ENCODE measurements at places on chromosomes 5 and 9.
A peak's percentile ranks its signal among the peaks of the same experiment; 100 is the strongest.

DNA sequence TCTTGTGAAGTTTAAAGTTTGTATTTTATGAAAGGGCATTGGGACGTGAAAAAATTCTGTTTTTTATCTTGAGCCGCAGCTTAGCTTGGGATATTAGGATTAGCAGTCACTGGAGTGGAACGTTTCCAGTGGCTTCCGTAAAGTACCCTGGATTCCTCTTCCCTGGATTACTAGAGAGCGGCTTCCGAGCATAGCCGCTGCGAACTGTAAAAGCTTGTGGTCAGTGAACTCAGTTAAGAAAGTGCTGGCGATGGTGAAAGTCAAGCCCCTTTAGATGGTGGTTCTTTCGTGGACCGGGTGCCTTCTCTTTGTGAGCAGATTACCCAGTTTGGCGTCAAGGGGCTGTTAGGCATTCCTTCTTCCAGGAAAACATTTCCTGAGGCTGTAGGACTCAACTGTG, 168.1 kb downstream of the KDM4C start:
- DNase-seq, result no peak

GRCh38 chr5:142825378-142826089, 55.4 kb downstream of the ARHGAP26 start:
- DNase-seq, result no peak

GRCh38 chr9:105282870-105283621, 38.6 kb downstream of the SLC44A1 start:
- no peak for DNase-seq

DNA sequence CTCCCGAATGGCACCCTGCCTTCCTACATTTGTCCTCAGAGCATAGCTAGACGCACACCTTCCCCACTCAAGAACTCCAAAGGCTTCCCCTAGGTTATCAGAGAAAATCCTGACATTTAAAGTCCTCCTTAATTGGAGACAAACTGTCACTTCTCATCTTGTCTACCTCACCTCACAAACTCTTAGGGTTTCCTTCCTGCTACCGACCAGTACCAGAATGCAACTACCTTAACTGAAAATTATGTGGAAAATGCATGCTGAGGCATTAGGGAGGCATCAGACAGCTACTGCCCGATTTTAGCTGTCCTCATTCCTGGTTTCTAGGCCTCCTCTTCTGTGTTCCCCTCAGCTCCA, 17.9 kb upstream of the TNIP1 start:
- DNase-seq, result no peak

- DNase-seq, result no peak
Measured at GRCh38 chr5:135353952-135354721, 44.9 kb downstream of the MACROH2A1 start.

DNA sequence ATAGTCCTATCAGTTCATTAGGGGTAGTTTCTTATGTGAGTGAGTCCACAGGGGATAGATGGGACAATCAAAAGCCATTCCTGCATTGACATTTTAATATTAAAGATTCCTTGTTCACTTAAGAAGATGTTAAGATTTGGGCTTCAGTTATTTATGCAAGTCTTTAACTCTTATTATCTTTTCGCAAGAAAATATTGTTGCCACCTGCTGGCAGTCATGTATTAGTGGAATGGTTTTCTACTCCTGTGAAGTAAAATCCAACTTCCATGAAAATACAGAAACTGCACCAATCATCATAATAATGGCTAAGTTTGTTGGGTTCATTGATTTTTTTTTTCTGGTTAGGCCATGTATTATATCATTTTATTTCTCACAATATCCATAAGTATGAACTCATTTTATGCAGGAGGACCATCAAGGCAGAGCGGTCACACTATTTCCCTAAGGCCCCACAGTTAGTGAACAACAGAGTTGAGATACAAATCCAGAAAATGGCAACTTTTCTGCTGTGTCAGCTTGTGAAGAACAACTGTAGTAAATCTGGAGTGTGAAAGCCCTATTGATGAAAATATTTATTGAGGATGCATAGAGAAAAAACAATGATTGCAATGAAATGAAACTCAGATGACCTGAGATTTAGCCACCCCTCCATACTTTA, 88.5 kb upstream of the TXNDC8 start:
- no peak for DNase-seq

- no peak for DNase-seq
Measured at GRCh38 chr9:72363236-72363635, 1.8 kb downstream of the ZFAND5 start.

GRCh38 chr5:138339464-138339863, 1.4 kb downstream of the FAM53C start:
- no peak for DNase-seq

DNA sequence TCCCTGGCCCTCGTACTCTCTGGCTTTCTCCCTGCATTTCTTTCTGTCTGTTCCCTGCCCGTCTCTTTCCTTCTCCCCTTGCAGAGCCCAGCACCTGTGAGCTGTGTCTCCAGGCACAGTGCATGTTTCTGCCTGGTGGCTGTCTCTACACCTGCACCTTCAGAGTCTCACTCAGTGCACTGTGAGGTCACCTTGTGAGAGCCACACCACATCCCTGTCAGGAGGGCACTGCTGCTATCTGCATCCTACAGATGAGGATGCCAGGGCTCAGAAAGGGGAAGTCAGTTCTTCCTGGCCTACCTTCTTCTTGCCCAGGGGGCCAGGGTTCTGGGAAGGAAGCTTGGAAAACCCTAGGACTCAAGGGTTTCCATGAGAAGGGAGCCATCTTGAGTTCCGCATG, 69.7 kb upstream of the NEURL1B start:
- no peak for DNase-seq

GRCh38 chr5:7094626-7095025, 301.3 kb upstream of the ADCY2 start:
- DNase-seq, result no peak

- no peak for DNase-seq
Measured at GRCh38 chr9:76004526-76004925, 114.1 kb downstream of the PCSK5 start.

- DNase-seq, result no peak
Measured at GRCh38 chr5:36646507-36647023, 40.2 kb downstream of the SLC1A3 start.

DNA sequence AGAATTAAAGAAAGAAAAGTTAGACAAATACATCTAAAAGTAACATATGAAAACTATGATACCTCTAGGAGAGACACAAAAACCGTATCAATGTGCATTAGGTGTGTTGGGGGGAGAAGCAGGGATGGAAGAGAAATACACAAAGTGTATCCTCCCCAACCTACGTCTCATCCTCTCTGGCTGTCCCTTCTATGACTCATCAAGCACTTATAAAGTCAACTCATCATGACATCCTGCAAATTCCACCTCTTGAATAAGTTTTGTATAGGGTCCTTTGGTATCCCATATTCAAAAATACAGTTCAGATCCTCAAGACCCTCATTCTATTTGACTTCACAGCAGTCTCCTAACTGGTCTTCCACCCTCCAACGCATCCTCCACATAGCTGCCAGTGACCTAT, 917.6 kb upstream of the DMAC1 start:
- DNase-seq, result no peak

- DNase-seq, result no peak
Measured at GRCh38 chr9:35452481-35452880, 37.4 kb upstream of the RUSC2 start.

GRCh38 chr5:135323701-135324132, 75.3 kb downstream of the MACROH2A1 start:
- DNase-seq, result no peak

- DNase-seq, result no peak
Measured at GRCh38 chr9:127007638-127008037, 93.1 kb downstream of the RALGPS1 start.

GRCh38 chr5:115050866-115051265, 118.8 kb downstream of the TRIM36 start:
- DNase-seq, result no peak

DNA sequence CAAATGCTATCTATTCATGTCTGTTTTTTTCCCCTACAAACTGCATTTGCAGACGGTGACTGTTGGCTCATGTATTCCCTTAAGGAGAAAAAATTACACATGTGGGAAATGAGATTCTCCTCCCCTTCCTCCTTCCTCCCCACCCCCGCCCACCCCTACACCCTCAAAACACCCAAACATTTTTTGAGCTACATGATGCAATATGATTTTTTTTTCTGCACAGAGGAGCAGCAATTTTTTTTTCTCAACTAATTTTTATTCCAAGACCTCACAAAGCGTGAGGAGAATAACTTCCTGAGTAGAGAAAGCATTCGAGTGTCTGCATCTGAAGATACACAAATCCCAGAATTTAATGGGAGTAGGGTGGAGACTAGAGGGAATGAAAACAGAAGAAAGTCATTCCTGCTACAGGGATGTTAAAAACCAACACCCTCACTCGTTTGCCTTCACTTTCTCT, 118.1 kb downstream of the PRDM6 start:
- no peak for DNase-seq

DNA sequence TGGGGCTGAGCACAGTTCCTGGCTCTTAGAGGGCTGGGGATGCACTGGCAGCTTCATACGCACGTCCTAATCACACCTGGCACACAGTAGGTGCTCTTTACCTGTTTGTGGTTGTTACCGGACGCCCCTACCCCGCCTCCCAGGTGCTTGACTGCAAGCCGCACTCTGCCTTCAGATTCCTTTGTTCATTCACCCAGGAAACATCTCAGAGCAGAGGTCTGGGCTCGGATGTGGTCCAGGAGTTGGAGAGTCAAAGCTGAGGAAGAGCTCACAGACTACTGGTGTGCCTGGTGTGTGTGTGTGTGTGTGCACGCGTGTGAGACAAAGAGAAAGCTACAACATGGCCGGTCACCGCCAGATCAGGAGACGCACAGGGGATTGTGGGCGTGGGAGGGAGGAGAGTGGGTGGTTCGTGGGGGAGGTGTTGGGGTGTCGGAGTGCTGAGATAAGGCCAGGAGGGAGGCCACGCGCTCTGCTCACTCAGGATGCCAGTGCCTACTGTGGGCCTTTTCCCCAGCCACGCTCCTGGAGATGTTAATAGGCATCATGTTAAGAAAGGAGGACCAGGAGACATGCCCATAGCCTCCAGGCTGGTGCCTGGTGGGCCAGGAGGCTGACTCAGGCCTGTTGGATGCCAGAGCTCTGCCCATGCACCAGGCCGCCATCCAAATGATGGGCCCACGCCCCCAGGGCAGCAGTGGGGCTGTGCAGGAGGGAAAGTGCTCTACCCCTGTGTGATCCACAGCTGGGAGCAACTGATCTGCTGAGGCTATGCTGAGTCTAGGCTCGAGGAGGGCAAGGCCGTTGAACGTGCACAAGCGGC, 39.9 kb downstream of the CRB2 start:
- DNase-seq, result no peak

- no peak for DNase-seq
Measured at GRCh38 chr9:37382161-37382981, 40.1 kb upstream of the GRHPR start.

- DNase-seq, result peak; percentile 79
Measured at GRCh38 chr5:159773062-159773924, 143.0 kb upstream of the ADRA1B start.

DNA sequence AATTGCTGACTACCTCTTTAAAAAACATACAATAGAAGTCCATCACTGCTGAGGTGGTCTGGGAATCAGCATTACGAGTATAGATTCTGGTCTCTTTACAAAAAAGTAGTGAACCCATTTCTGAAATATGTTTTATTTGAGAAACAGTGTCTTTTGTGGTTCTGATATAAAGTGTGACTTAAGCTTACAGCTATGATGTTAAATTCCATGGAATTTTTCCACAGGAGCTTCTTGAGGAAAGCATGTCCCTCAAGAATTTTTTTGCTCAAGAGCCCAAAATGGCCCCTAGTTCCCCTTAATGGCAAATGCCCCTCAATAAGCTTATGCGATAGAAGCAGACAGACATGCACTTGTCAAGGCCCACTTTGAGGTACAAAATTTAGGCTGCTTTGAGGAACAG, 265.7 kb downstream of the FAM170A start:
- no peak for DNase-seq

DNA sequence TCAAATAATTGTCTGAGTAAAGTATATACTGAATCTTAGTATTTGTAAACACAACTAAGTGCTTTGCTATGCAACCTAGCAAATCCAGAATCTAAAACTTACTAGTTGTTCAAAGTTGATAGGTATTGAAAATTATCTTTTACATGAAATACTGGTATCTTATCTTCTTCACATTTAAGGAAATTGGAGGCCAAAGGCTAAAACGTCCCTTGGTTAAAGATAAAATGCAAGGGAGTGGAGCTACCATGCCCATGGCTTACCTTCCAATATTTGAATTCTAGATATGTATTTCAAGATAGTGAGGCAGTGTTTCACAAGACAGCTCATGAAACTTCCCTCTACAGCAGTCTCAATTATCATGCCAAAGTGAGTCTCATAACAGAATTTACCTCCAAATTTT, 373.5 kb downstream of the KIAA0825 start:
- DNase-seq, result no peak

GRCh38 chr5:38023799-38024198, 184.0 kb upstream of the GDNF start:
- no peak for DNase-seq

GRCh38 chr9:101738566-101739183, at the start of gene GRIN3A:
TSS of gene GRIN3A (minus strand) at chr9:101738647. CDS start at chr9:101737979, 668 bp downstream.
- no peak for DNase-seq

DNA sequence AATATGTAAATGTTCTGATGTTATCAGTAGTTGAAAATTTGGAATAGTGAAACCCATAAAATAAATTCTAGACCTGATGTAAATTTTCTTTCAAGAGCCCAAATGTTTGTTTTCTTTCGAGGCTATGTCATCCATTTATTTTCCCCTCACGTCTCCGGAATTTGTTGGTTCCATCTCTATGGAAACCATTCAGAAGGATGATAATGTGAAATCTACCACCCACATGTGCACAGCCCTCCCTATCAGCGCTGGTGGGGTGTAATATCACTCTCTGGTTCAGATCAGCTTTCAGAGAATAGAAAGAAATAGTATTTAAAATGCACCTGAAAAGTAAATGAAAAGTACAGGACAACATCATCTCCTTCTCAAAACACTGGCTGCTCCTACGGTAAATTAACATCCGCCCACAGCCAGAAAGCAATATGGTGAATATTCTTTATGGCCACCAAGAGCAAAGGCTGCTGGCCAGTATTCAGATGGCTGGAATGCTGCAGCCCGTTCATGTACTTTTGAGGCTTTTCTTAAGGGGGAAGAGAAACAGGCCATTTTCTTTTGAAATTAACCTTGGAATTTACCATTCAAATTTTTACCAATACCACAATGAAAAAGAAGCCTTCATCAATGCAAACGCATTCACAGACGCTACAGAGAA, 28.5 kb downstream of the GLDC start:
- no peak for DNase-seq

DNA sequence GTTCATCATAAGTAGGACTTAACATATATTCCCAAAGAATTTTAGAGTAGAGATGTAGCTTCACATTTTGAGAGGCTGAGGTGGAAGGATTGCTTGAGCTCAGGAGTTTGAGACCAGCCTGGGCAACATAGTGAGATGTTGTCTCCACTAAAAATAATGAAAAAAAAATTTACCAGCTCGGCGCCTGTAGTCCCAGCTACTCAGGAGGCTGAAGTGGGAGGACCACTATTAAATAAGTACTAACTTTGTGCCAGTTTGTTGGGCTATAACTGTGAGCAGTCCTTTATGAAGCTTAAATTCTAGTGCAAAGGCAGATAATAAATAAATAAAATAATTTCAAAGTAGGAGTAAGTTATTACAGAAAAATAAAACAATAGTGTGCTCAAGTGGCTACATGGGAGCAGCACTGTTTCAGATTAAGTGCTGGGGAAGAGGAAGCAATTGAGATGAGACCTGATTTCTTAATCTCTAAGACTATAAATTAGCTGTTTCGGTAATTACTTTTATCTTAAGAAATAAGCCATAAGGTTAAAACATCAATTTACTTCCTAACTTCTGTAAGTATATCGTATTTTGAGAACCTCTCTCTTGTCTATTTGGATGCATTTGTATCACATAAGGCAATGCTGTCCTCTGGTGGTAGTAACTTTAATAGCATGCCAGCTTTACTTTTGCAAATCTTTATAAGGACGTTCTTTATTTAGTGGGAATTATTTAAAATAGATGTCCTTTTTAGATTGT, 98.9 kb downstream of the CSNK1G3 start:
- no peak for DNase-seq
